ENCODE measurements at places on chromosomes 4 and X. TPM values are rescaled to one million over a fixed set of nuclear protein-coding genes. Genes with fewer than 3 reads are reported as not detected.

MYOZ2 gene
- not detected for total RNA-seq

BEX5 gene
- 7.0 TPM for total RNA-seq

SYNPO2 gene
- total RNA-seq, result 0.35 TPM

SMIM43 gene
- total RNA-seq, result not detected

OTUD6A gene
- total RNA-seq, result not detected

SPANXN3 gene
- total RNA-seq, result not detected

KIT gene
- 0.49 TPM for total RNA-seq

STATH gene
- total RNA-seq, result not detected

CETN2 gene
- 6.1 TPM for total RNA-seq

ANAPC4 gene
- 50.0 TPM for total RNA-seq

SMR3A gene
- total RNA-seq, result not detected

MPC1L gene
- not detected for total RNA-seq

DIPK2B gene
- not detected for total RNA-seq

NOX1 gene
- not detected for total RNA-seq

IL13RA2 gene
- total RNA-seq, result not detected

RNF212 gene
- 3.2 TPM for total RNA-seq

HS6ST2 gene
- not detected for total RNA-seq

TMEM255A gene
- not detected for total RNA-seq

FAM9B gene
- total RNA-seq, result not detected

Measured in CD4-positive, CD25-positive, alpha-beta regulatory T cell (primary cell).